ENCODE measurements at places on chromosomes 11 and 22. TPM values are rescaled to one million over a fixed set of nuclear protein-coding genes. Genes with fewer than 3 reads are reported as not detected.

DNA sequence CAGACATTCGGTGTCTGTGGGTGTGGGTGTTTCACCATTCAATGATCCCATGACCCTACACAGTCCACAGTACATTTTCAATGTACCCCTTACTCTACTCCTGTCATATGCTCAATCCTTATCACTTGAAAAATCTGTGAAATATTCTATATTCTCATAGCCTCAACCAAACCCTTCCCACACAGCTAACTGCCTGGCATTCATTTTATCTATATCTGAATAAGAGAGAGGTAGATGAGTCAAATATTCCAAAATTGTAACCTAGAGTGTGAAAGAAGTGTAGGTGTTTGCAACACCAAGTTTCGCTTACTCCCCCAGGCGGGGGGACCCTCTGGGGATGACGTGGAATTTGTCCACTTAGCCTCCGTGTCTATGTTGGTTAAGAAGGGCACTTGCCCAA, 354.8 kb downstream of the ETS1 start:
- no peak for DNase-seq

- no peak for DNase-seq
Observed at GRCh38 chr11:122220321-122220720, 104.3 kb upstream of the BLID start.

DNA sequence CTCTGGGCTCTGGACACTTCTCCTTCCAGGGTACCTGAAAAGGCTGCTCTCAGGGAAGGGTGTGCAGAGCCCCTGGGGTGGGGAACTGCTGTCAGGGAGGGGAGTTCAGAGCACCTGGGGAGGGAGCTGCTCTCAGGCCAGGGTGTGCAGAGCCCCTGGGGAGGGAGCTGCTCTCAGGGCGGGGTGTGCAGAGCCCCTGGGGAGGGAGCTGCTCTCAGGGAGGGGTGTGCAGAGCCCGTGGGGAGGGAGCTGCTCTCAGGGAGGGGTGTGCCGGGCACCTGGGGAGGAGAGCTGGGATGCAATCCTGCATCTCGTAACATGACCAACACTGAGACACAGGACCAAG, 764.2 kb downstream of the BRD1 start:
- no peak for DNase-seq

- no peak for DNase-seq
Observed at GRCh38 chr11:10379426-10379825, 74.6 kb downstream of the ADM start.

DNA sequence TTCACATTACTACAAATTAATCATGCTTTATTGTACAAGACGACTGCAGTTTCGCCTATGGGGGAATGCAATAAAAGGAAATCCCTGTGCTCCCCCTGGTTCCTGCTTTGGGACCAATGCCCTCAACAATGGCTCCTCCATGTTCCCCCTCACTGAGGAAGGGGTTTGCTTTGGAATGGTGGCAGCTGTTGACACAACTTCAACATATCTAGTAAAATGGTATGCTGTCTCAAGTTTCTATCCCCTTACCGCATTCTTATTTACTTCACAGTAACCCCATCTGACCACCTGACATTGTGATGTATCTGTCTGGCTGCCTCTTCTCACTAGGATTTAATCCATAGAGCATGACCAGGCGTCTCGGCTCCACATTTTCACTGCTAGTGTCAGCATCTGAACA, 48.8 kb downstream of the PIWIL3 start:
- DNase-seq: no peak

DNA sequence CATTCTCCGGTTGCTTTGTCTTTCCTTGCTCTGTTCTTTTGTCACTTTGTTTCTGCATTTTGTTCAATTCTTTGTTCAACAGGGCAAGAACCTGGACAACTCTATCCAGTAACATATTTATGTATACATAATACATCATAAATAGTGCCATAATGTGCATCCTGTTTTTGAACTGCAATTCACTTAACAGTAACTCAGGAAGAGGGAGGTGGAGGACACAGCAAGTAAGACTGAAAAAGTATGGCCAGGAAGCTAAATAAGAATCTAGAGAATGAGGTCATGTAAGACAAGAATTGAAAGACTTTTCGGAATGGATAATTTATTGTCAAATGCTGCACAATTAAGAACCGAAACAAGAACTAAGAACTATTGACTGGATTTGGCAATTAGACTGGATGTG, 29.2 kb upstream of the CHORDC1 start:
- DNase-seq: no peak

The WT1 gene
- not detected for total RNA-seq

The ARVCF gene
- total RNA-seq: 3.8 TPM

The TMEM45B gene
- total RNA-seq: not detected

The PIWIL4 gene
- not detected for total RNA-seq

The ANKK1 gene
- total RNA-seq: not detected

The CEP164 gene
- total RNA-seq: 48.7 TPM

The VPS37C gene
- 13.3 TPM for total RNA-seq

The C11orf97 gene
- total RNA-seq: not detected

The PDE2A gene
- 0.68 TPM for total RNA-seq

All from OCI-LY7 (cell line).